ENCODE measurements at places on chromosomes 12 and 14. TPM values are rescaled to one million over a fixed set of nuclear protein-coding genes. Genes with fewer than 3 reads are reported as not detected.

The ZNF891 gene
- 5.8 TPM for total RNA-seq

The ERBB3 gene
- total RNA-seq = 18.2 TPM

The GPR84 gene
- total RNA-seq = 0.39 TPM

GRCh38 chr14:36661506-36662257, at the start of gene PAX9:
PAX9 (plus strand) TSS chr14:36661860; CDS start chr14:36662090, 230 bp downstream.
- no peaks in the 10 kb centered on the region for H3K36me3 ChIP-seq
- peaks cover 59% of the 10 kb centered on the region for H3K4me1 ChIP-seq

The SMCO2 gene
- total RNA-seq = not detected

The STAT2 gene
- 121 TPM for total RNA-seq

The C1QL4 gene
- total RNA-seq = 0.73 TPM

DNA sequence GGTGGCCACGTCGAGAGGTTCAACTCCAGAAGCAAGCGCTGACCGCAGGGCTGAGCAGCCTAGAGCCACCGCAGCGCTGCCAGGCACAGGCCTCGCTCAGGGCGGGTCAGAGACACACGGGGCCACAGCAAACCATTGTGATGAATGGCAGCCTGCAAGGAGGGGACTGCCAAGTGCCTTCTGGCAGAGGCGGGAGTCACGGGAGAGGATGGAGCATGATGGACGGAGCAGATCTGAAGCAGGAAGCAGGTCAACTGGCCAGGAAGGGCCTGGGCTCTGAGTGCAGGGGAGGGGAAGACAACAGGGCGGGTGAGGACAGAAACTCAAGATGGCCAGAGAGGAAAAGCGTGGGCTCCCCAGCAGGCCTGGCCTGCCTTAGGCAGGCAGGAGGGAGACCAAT, 49.8 kb downstream of the CDC42BPB start:
- H3K27me3 ChIP-seq = no peaks in the 10 kb centered on the region
- no peaks in the 10 kb centered on the region for H3K4me1 ChIP-seq
- no peak overlapping the region for H3K4me3 ChIP-seq
- peaks cover 15% of the 10 kb centered on the region for H3K36me3 ChIP-seq
- DNase-seq = no peak

The LPAR5 gene
- 8.1 TPM for total RNA-seq

DNA sequence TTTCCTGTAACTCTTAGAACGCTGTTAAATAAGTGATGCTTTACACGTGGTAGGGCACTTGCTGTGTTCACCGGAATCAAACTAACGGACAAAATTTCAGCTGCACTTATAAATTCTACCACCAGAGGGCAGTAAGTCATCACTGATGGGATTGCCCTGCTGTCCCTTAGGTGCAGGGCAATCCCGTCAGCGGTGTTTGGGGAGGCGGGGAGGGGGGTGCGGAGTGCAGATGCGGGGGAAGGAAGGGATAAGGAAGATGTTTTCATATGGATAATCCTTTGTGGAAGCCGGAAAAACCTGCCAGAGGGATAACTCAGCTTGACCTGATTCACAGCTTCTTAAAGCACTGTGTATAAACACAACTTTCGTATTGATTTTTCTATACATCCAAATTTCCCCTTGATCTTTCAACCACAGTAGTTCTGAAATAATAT, 21.7 kb upstream of the SLC10A1 start:
- DNase-seq = peak; percentile 13
- no peak overlapping the region for H3K4me3 ChIP-seq
- H3K36me3 ChIP-seq = no peaks in the 10 kb centered on the region
- no peaks in the 10 kb centered on the region for H3K4me1 ChIP-seq
- no peak overlapping the region for H3K27ac ChIP-seq

DNA sequence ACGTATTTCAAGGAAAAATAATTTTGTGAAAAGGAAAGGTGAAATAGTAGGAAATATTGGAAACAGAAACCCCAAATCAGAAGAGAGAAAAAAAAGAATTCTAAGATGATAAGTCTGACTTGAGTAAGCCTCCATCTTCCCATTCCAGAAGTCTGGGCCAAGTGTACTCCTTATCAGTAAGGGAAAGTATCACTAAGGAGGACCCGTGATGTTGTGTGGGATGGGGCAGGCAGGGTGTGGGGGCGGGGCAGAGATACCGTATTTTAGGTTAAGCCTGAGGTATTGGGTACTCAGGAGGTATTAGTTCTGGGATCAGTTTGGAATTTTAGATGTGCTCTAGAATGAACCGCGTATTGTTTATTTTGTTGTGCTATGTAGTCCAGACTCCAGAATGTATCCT, 33.8 kb upstream of the PSMA6 start:
- H3K27me3 ChIP-seq = no peaks in the 10 kb centered on the region
- no peak overlapping the region for H3K27ac ChIP-seq
- no peaks in the 10 kb centered on the region for H3K4me1 ChIP-seq
- H3K4me3 ChIP-seq = no peak overlapping the region
- H3K36me3 ChIP-seq = no peaks in the 10 kb centered on the region

The SDSL gene
- total RNA-seq = 13.6 TPM

The CFAP54 gene
- 5.4 TPM for total RNA-seq

DNA sequence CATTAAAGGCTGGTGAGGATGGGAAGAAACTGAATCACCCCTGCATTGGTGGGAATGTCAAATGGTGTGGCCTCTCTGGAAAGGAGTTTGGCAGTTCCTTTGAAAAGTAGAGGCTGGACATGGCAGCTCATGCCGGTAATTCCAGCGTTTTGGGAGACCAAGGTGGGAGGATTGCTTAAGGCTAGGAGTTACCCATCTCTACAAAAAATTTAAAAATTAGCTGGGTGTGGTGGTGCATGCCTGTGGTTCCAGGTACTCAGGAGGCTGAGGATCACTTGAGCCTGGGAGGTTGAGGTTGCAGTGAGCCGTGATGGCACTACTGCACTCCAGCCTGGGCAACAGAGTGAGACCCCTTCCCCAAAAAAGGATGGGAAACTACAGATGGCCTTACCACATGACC, 93.7 kb downstream of the RIN3 start:
- no peak overlapping the region for H3K4me3 ChIP-seq
- no peaks in the 10 kb centered on the region for H3K4me1 ChIP-seq
- DNase-seq = no peak
- H3K27ac ChIP-seq = no peak overlapping the region

The PZP gene
- not detected for total RNA-seq

GRCh38 chr14:93787465-93788292, 606 bp downstream of the PRIMA1 start:
- H3K36me3 ChIP-seq = no peaks in the 10 kb centered on the region
- DNase-seq = no peak
- H3K4me1 ChIP-seq = peaks cover 13% of the 10 kb centered on the region
- no peaks in the 10 kb centered on the region for H3K27me3 ChIP-seq
- H3K27ac ChIP-seq = no peak overlapping the region

The DEGS2 gene
- 7.6 TPM for total RNA-seq
